ENCODE measurements at places on chromosomes 11 and 22.

- no peak for DNase-seq
These were observed 1508.9 kb downstream of the BRD1 start for GRCh38 chr22:48318575-48319320.

- no peak for DNase-seq
These were observed 300.4 kb downstream of the TMEM135 start for GRCh38 chr11:87338046-87338639.

- no peak for DNase-seq
These were observed 25.5 kb downstream of the DKK3 start for GRCh38 chr11:11982975-11983374.

- DNase-seq, result no peak
These were observed 58.8 kb upstream of the SLC36A4 start for GRCh38 chr11:93256623-93257022.

DNA sequence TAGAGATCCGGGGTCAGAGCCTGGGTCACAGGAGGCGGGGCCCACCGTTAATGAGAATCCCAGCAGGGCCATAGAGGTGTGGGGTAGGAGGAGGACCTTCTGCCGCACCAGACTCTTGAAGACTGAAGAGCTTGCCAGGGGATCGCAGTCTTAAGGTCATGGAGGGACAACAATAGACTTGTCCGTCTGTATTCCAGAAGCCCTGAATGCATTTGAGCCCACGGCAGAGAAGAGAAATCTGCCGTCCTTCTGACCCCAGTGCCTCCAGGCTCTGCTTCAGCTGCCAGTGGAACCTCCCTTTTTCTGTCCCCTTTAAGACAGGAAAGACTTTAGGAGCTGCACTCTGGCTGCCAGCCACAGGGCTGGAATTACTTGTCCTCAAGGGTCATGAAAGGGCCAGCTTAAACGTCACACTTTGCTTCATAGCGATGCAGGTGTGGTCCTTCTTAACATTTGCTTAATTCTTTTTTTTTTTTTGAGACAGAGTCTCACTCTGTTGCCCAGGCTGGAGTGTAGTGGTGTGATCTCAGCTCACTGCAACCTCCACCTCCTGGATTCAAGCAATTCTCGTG lies 15.5 kb upstream of the ST3GAL4 start:
- no peak for DNase-seq

- DNase-seq, result no peak
These were observed 1295.9 kb downstream of the JRKL start for GRCh38 chr11:97685695-97686094.

GRCh38 chr22:20456064-20456721 lies 18.6 kb upstream of the SCARF2 start:
- peak; percentile 70 for DNase-seq

- no peak for DNase-seq
These were observed 28.1 kb upstream of the MUC5AC start for GRCh38 chr11:1129611-1130160.

GRCh38 chr11:122487669-122488068 lies 167.9 kb upstream of the UBASH3B start:
- DNase-seq, result no peak

DNA sequence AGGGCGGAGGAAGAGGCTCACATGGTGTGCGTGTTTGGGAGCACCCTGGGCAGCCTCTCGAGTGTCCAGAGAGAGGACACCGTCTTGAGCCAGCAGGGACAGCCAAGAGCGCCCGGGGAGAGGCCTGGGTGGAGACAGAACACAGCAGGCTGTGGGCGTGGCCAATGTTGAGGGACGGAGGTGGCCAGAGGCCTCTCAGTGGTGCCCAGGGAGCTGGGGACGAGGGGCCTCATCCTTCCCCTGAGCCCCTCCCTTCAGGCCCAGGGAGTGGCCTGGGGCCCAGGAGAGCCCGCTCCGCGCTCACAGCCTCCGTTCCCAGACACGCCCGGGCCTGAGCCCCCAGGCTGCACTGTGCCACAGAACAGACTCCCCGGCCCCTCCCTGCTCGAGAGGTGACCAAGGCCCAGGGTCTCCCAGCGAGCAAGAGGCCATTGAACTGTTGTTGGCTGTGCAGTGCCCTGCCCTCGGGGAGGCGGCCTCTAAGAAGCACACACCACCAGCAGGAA lies 48.4 kb downstream of the CDKN1C start:
- DNase-seq, result peak; percentile 74

DNA sequence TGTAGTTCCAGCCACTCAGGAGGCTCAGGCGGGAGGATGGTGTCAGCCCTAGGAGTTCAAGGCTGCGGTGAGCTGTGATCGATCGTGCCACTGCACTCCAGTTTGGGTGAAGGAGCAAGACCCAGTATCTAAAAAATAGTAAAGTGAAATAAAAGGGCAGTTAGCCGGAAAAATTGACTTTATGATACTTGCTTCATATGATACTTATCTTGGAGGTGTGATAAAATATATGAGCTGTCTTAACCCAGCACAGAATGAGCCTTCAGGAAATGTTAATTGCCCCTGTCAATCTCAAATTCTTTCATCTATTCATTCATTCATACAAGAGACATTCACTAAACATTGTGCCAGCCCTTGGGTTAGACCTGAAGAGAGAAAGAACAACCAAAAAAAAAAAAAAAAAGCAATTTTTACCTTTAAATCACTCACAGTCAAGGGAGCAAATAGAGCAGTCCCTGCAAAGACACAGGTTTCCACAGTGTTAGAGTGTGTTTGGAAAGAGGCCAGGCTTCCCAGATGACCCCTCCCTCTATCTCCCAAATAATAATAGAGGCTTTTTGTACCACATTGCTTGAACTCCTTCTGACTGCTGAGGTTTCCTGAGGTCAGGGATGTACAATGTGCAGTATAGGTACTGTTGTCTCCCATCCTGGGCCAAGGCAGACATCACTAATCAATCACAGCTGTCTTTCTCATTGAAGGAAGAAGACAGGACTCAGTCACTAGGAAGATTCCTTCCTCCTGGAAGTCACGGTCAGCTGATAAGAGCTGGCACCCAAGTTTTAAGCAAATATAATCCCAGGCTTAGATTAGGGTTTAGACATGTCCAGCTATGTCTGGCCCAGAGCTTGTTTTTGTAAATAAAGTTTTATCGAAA lies 454.6 kb downstream of the MIAT start:
- no peak for DNase-seq

DNA sequence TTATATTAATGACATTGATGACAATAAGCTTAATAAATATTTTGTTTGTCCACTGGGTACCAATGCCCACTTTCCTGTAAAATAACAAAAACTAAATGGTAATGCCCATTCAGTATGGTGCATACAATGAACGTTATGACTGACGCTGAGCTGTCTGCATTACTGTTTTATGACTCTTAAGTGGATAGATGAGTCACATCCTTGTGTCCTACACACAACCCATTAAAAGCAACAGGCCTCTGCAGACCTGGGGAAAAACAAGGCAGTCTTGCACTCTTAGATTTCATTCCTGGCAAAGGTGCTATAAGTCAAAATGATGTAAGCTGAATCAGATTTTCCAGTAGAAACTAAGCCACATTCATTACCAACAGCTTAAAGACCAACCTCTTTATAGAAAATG lies 176.3 kb upstream of the TMEM45B start:
- DNase-seq, result no peak

DNA sequence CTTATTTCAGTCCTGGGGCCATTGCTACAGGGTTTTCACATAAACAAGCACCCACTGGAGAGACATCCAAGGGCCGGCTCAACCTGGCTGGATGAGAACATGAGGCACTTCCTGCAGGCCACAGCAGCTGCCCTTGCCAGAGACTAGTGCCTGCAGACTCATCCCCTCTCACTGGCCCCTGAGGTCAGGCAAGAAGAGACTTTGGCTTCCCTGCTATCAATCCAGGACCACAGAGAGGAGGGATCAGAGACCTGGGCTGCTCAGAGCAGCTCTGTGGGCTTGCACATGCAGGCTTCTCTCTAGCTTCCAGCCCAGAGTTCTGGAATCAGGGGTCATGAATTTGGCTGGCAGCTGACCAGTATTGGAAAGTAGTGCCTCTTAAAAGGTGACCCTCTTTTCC lies 79.5 kb downstream of the CABIN1 start:
- no peak for DNase-seq

DNA sequence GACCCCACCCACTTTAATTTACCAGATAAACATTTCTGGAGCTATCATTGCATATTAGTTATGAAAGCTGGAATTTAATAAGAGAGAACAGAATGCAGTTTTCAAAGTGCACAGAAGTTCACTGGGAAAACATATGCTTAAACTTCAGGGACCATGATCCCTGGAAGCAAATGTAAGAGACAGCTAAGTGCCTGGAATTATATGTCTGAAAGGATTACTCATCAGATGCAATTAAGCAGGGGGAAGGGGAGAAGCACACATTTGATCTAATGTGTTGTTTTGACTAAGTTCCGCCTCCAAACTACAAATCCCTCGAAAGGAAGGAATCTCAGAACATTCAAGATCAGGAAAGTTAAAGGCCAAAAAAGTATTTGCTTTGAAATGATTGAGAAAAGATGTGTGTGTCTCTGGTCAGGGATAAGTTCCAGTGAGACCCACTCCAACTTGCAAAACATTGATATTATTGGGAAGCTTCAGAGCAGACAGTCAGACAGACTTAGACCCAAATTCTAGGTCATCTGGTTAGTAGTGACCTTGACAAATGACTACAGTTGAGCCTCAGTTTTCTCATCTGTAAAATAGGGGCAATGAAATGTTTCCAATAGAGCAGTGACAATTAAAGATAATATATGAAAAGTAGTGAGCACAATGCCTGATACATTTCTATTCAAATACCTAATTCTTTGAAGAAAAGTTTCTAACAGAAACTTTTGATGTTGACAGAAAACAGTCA lies 147.6 kb downstream of the ME3 start:
- DNase-seq, result no peak

DNA sequence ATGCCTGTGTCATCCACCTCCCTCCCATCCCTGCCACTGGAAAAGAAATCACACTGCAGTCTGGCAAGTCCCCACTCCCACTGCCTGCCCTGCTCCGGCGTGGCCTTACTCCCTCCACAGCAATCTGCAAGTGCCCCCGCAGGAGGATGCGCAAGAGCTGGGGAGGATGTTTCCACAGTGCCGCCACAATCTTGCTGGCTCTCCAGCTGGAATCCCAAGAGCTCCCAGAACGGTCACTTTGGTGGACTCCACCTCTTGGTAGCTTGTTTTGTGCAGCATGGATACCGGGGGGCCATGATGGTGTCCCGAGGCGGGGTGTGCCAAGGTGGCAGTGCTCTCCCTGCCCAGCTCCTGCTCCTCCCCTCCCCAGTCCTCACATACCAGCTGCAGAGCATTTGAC lies 76.3 kb downstream of the MICAL3 start:
- no peak for DNase-seq

GRCh38 chr11:102276783-102277182 lies 40.5 kb upstream of the BIRC3 start:
- no peak for DNase-seq

GRCh38 chr11:69099180-69099579 lies 50.4 kb downstream of the TPCN2 start:
- no peak for DNase-seq

GRCh38 chr22:42945736-42946135 lies 69.2 kb downstream of the PACSIN2 start:
- DNase-seq, result no peak

DNA sequence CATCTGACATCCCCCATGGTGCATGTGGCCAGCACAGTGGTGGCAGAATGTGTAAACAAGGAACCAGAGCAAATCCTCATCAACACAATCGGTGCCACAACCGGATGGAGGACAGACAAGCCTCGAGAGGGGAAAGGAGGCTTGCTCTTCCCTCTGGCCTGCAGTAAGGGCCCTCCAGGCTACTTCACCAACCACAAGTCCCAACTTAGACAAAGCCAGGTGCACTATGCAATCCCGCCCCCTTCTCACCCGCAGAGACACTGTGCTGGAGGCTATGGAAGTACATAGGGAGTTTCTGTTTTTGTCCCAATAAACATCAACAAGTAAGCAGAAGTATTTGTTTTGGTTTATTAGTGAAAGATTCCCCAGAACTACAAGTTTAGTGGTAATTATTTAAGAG lies 54.3 kb downstream of the SPATA19 start:
- DNase-seq, result no peak

DNA sequence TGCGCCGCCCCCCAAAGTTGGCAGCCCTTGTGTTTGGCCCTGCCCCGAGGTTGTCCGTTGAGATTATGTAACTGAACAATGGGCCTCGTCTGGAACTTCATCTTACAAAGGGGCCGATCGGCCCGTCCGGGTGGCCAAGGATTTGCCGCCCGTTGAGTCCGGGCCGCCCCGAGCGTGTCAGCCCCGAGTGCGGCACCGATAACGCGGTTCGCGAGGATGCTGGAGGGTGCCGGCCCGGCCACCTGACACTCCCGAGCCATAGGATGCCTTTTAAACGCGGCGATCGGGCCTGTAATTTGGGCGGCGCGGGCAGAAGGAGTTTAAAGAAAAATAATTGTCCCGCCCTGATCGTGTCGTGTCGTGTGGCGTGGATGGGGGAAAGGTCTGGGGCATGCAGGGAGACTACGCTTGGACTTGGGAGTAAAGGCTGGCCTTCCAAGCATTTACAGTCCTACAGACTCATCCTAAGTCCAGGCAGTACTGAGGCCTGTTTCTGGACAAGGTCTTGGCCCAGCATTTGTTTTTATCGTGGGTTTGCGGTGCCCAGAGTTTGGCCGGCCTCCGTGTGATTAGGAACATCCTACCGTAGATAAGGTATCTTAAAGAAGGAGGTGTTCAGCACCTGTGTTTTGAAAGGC lies 1.3 kb downstream of the WEE1 start:
- peak; percentile 46 for DNase-seq

- no peak for DNase-seq
These were observed 460.9 kb upstream of the LRRC4C start for GRCh38 chr11:41920374-41920773.

DNA sequence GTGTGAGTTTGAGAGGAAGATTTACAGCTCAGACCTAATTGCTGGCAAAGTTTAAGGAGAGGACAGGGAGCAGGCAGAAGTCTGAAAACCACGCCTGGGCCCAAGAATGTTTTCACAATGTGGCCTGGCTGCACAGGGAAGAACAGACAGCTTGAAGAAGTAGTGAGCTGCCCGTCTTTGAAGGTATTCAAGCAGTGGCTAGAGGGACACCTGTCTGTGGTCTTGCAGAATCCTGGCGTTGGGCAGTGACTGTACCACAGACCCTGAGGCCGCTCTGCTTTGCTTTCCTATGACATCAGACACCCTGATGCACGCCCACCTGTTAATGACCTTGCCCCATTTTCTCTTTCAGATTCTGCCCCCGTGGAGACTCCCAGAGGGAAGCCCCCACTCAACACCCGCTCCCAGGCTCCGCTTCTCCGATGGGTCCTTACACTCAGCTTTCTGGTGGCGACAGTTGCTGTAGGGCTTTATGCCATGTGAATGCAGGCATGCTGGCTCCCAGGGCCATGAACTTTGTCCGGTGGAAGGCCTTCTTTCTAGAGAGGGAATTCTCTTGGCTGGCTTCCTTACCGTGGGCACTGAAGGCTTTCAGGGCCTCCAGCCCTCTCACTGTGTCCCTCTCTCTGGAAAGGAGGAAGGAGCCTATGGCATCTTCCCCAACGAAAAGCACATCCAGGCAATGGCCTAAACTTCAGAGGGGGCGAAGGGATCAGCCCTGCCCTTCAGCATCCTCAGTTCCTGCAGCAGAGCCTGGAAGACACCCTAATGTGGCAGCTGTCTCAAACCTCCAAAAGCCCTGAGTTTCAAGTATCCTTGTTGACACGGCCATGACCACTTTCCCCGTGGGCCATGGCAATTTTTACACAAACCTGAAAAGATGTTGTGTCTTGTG lies 6.6 kb upstream of the MCM5 start:
- no peak for DNase-seq

- DNase-seq, result no peak
These were observed 39.7 kb upstream of the PANX1 start for GRCh38 chr11:94088906-94089305.

GRCh38 chr11:88059326-88059725 lies 115.9 kb downstream of the RAB38 start:
- DNase-seq, result no peak

Data from Caco-2 (cell line).